ENCODE measurements at places on chromosomes 2 and 18.

DNA sequence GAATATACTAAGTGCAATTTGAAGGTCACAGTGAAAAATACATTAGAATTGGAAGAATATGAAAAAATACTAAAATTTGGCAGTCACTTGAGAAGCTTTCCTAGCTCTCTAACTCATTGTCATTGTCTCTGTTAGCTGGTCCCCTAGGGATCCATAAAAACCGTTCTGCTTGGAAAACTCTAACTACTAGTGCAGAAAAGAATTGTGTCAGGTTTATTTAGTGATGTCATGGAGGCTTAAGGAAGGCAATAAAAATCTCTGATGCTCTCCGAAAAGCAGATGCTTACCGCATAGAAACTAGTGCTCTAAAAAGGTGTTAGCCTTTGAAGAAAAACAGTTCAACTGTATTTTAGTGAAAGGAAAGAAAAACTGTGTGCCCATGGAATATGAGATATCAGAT is 150.1 kb upstream of the DLGAP1 start:
- DNase-seq = no peak

DNA sequence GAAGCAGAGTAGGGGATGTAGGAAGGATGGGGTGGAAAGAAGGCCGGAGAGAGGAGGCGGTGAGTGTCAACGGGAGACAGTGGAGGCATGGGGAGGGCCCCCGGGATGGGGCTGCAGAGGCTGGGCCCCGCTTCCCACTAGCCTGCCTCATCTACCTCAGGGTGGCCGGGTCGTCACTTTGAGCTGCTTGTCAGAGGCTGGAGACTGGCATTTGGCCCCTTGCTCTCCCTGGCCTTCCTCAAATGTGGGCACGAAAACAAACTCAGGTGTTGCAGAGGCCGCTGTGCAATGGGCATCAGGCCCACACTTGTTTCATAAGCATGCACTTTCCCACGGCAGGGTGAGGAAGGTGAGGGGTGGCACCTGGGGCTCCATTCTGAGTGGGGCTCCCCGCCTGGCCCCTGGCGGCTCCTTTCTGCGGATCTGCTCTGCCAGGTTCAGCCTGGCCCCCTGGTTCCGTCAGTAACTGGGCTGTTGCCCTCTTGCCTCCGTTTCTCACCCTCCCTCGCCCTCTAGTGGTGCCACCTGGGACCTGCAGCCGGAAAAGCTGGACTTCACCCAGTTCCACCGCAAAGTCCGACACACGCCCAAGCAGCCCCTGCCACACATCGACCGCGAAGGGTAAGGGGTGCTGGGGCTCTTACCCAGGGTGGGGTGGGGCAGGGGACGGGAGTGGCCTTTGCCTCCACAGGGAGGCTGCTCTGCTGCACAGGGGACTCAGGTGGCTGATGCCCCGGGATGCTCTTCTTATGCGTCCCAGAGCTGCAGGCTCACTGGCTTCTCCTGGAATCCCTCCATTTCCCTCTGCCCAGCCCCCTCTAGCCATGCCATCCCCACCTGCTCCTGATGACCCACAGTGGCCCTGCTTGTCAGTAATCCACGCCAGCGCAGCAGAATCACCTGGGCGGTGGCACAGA is 125.4 kb downstream of the CTIF start:
- DNase-seq = peak; percentile 85

GRCh38 chr2:190640117-190640516 is 8.8 kb upstream of the NAB1 start:
- no peak for DNase-seq

- DNase-seq = no peak
Observed at GRCh38 chr2:169705927-169706326, 11.7 kb downstream of the PHOSPHO2 start.

GRCh38 chr2:27559228-27559627 is 23.6 kb upstream of the ZNF512 start:
- no peak for DNase-seq

GRCh38 chr2:112843288-112843687 is 6.7 kb upstream of the IL1B start:
- no peak for DNase-seq

All from H9 (cell line).